ENCODE measurements at places on chromosomes 1 and 21. TPM values are rescaled to one million over a fixed set of nuclear protein-coding genes. Genes with fewer than 3 reads are reported as not detected.
A peak's percentile ranks its signal among the peaks of the same experiment; 100 is the strongest.

Gene ASB17
- not detected for total RNA-seq

GRCh38 chr1:208007938-208008342 lies 97.0 kb upstream of the CD34 start:
- DNase-seq: no peak

- DNase-seq: peak; percentile 83
Observed at GRCh38 chr1:110007046-110007830, 22.7 kb downstream of the AHCYL1 start.

Gene GJA5
- total RNA-seq: 2.1 TPM

DNA sequence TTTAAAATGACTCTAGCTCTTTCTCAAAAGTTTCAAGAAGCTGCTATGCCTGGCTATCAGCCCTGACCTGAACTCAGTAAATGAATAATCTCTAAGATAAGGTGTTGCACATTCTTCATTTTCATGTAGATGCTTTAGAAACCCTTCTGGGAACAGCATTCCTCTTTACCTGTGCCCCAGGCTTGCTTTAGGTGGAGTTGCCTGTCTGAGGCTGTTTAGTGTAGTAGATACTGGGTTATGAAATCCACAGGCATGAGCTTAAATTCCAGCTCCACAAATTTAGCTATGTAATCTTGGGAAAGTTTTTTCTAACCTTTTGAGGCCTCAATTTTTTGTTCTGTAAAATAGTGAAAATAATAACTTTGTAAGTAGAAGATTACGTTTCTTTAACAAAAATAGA lies 41.6 kb downstream of the ATP6V1G3 start:
- no peak for DNase-seq

DNA sequence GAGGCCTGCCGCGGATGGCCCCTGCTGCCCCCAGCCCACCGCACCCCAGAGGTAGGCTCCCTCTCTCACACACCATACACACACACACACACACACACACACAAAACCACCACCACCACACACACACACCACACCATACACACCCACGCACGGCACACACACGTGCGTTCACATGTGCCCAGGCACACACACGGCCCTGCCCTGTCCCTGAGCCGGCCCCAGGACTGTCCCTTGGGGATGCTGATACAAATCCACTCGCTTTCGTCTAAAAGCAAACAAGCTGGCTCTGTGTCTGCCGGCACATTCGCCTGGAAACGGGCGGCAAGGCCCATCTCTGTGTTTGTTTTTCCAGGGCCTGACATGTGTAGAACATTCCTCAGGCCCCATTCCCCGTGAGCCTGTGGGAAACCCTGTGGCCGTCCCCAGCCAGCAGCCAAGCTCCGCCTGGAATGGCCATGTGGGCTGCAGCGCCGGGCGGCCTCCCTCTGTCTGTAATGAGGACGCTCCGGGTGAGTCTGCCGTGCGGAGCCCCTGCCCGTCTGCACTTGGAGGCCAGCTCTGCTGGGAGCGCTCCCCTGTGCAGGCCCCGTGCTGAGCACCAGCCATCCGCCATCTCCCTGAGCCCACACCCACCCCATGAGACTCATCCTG lies 67.4 kb downstream of the DMRTB1 start:
- DNase-seq: no peak

Gene PCAT6
- total RNA-seq: not detected

- DNase-seq: no peak
Observed at GRCh38 chr1:26838474-26839338, 12.2 kb downstream of the ZDHHC18 start.

- DNase-seq: peak; percentile 76
Observed at GRCh38 chr1:25619101-25619890, 2.7 kb downstream of the MAN1C1 start.

DNA sequence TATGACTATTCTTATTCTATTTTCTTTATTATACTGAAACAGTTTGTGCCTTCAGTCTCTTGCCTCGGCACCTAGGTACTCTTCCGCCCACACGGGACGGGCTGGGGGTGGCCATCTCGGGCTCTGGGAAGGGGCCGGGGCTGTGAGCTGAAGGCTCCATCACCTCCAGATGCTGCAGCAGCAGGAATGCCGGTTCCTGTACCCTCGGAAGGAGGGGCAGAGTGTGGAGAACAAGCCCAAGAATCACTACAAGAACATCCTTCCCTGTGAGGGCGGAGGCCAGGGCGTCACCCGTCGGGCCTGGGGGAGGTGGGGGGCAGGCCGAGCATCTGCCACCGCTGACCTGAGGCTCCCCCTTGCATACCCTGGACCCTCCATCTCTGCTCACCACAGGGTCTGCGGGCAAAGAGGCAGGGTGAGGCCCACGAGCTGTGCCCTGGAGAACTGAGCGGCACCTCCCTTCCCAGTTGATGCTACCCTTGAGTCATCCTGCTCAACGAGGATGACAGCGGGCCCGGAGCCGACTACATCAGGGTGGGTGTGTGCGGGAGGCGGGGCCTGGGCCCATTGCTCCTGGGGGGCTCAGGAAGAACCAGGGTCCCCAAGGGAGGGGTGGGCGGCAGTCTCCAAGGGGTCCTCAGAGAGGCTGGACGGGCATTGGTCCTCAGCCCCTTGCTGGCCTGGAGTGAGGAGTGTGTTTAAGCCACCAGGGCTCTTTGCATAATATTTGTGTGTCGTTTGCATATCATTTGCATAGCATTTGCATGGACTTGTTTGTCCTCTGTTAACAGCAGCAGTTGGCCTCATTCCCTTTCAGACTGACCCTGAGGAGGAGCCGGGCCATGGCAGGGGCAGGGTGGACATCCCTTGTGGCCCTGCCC lies 7.5 kb downstream of the RNF223 start:
- DNase-seq: no peak

DNA sequence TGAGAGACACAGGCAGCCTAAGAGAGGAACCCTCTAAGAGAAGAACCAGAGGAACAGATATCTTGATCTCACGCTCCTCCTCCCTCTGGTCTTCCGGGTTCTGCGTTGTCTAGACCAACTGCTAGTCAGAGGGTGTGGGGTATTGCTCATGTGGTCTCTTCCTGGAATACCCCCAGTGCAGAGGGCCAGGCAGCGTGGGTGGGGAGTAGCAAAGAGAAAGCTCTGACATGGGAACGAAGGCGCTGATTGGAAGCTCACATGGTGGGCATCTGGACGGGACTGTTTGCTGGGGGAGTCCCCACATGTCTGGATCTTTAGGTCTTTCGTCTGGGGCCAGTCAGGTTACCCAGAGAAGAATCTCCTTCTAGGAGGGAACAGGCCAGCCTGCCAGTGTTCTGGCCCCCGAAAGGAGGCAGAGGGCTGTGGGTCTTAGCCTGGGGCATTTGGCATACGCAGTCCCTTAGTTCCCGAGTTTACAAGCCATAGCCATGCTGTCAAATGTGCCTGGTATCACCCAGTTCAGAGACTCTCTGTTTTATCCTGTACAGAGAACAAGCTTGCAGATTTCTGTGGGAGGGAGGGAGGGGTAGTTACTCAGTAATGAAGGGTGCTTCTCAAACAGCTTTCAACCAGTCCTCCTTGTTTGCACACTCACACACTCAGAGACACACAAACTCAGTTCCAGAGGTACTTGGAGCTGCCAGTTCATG lies 18.3 kb upstream of the IL6R start:
- no peak for DNase-seq

Gene F5
- 0.18 TPM for total RNA-seq

DNA sequence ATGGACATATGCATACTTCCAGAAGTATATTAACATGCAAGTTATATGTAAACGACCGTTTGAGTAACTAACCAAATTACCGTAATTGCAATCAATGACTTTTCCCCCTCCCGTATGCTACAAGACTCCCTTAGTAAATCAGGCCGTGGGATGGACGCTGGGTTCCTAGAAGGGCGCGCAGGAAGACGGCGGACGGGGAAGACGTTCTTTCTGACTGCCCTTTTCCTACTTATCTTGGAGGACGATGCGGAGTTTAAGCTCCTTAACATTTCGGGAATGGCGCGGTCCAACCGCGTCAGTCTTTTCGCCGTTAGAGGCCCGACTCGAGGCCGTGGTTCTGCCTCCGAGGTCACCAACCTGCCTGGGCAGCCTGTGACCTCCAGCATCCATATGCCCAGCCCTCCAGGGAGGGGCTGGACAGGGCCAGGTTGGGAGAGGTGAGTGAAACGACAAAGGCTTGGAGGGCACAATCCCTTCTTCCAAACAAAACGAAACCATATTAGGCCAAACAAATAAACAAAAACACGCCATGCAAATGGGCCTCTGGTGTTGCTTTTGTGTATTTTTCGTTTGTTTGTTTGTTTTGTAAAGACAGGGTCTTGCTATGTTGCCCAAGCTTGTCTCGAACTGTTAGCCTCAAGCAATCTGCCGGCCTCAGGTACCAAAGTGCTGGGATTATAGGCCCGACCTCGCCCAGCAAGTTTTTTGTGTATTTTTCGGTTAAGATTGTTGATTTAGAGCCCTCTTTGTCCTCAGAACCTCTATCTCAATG lies 873 bp upstream of the PI4KB start:
- DNase-seq: peak; percentile 32

DNA sequence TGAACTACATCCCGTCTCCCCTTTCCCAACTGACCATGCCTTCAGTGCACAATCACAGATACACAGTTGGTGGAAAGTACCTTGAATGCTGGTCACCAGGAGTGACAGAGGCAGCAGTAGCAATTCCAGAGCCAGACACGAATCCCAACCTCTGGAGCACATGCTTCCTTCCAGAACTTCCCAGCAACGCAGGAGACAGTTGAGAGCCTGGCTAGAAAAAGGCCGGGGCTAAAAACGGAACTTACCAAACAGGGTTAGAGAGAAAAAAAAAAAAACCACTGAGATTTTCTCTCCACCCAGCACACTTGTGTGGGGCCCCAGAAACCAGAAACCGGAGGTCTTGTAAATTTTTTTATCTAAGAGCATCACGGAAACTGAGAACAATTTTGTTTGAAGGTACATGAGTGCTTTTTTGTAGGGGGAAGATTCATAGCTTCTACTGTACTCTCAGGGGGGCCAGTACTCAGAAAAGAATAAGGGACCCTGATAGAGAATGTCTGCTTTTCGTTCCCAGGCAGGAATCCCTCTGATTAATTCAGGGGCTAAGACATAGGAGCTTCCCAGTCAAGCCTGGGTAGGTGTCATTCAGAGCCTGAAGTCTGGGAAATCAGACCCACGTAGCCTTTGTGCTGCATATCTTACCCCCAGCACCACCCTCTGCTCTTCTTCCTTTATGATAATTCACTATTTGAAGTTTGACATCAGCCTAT lies at the start of gene CD48:
Gene CD48 (minus strand): TSS at position 221 of the 710 bp plus-strand sequence. CDS start 59 bp downstream, at position 162.
- DNase-seq: no peak

Gene DMBX1
- 0.82 TPM for total RNA-seq

Gene PRAMEF17
- total RNA-seq: not detected

DNA sequence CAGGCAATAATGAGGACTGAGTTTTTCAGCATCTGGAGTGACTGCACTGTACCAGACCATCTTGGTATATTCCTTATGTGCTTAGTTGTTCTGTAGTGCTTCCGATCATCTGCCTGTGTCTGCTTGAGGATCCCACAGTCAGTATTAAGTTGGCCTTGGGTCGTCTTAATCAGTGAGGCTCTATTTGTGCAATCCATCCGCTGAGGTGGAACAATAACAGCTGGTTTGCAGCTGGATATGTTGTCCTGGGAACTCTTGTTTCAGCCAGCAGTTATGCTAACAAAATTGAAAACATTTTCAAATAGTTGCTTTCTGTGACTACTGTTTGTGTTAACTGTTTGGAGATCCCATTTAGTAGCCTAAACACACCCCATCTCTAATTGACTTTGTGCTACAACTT lies 73.7 kb downstream of the LAMC1 start:
- no peak for DNase-seq

GRCh38 chr1:85451236-85451830 lies 13.6 kb downstream of the DDAH1 start:
- DNase-seq: no peak

GRCh38 chr1:110161165-110161564 lies 10.9 kb downstream of the SLC6A17 start:
- no peak for DNase-seq

Gene NPR1
- total RNA-seq: 0.91 TPM

DNA sequence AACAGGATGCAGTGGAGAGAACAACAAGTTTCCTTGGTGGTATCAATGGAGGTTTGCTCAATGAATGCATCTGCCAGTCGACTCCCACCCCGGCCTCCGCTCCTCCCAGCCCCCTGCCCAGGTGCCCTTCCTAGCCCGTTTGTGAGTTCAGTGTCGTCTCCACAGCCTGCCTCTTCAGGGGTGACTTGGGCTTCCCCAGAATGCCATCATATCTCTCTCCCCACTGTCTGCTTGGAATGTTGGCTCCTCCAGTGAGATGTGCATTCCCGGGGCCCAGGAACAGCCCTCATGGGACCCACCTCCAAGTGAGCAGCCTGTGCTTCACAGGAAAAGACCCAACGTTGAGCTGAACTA lies 30.5 kb downstream of the MATN1 start:
- no peak for DNase-seq

Gene CDA
- total RNA-seq: not detected

DNA sequence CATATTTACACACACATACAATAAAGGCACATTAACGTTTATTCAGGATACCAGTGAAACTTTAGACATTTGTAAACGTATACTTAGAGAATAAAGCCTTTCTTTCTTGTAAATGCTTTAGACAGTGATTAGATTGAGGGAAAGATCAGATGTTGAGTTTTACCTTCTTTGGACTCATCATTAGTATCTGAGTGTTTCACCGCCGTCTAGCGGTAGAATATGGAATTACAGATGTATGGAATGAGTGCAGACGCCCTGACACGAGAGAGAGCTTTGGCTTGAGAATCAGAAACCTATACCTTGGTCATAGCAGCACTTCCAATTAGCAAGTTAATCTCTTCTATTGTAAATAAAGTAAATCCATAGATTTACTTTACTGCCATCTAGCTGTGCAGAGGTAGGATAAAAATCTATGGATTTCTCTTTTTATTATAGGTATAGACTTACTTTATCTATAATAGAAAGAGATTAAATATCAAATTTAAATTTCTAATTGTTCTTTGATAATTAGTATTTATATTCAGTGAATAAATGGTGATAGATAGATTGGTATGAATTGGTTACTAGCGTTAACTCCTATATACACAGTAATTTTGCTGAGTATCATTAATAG lies 12.6 kb downstream of the FLG2 start:
- no peak for DNase-seq

Gene POFUT2
- total RNA-seq: 14.2 TPM

DNA sequence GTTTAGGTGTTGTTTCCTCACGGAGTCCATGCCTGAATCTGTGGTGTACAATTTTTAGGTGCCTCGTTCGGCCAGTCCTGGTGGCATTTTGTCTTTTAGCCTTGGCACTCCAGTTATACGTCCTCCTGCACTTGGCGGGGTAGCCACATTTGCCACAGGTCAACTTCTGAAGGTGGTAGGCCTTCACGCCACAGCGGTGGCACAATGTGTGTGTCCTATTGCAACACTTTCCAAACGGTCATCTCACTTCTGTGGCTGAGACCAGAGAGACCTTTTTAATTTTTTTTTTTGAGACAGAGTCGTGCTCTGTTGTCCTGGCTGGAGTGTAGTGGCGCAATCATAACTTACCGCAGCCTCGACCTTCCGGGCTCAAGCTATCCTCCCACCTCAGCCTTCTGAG lies 49.1 kb downstream of the CAMTA1 start:
- no peak for DNase-seq

Gene KCNK2
- total RNA-seq: 21.9 TPM

Gene ETV3L
- total RNA-seq: not detected

Measured in cerebellum (tissue), 4 donors.